Fibroblast of mammary gland (primary cell): ENCODE measurements at places on chromosomes 5 and 9.

GRCh38 chr9:24011009-24011717 lies 185.1 kb upstream of the ELAVL2 start:
- DNase-seq: no peak

- no peak for DNase-seq
Observed at GRCh38 chr9:76013809-76014208, 123.3 kb downstream of the PCSK5 start.

DNA sequence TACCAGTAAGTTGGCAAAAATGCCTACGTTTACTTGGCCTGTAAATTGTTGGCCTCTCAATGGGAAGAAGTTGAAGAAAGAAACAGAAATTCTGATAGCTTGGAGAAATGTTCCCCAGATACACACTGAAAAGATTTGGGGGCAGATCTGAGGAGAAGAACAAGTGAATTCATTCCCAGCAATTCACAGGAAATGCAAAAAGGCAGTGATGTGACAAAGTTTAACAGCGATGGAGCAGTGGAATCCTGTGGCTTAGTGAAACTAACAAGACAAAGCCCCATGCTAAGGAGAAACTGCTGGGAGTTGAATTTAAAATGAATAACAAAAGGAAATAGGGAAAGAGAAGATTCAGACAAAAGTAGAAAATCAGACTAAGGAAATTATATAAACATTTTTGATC lies 213.2 kb upstream of the EDIL3 start:
- DNase-seq: no peak

DNA sequence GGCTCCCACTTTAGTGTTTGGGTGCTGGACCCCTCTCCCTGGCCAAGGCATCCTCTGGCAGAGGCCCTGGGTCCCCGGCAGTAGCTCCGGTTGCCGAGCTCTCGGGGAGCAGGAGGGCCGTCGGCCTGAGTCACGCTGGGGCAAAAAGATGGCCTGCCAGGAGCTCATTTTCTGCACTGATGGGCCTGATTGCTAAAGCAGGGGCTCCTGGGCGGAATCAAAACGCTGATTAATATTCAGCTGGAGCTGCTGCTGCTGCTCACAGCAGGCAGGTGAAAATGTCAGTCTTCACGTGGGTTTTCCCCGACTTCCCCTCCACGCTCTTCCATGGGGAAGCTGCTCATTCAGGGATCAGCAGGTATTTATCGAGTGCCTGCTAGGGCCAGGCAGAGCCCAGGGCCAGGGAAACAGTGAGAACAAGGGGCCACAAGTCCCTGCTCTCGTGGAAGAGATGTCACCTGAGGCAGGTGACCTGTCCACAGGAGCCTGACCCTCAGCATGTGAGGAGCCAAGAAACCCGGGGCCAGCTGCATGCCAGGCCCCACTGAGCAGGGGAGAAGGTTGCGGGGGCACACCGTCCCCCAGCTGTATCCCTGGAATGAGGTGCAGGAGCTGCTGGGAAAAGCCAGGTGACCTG lies 22.1 kb downstream of the LAMC3 start:
- no peak for DNase-seq

DNA sequence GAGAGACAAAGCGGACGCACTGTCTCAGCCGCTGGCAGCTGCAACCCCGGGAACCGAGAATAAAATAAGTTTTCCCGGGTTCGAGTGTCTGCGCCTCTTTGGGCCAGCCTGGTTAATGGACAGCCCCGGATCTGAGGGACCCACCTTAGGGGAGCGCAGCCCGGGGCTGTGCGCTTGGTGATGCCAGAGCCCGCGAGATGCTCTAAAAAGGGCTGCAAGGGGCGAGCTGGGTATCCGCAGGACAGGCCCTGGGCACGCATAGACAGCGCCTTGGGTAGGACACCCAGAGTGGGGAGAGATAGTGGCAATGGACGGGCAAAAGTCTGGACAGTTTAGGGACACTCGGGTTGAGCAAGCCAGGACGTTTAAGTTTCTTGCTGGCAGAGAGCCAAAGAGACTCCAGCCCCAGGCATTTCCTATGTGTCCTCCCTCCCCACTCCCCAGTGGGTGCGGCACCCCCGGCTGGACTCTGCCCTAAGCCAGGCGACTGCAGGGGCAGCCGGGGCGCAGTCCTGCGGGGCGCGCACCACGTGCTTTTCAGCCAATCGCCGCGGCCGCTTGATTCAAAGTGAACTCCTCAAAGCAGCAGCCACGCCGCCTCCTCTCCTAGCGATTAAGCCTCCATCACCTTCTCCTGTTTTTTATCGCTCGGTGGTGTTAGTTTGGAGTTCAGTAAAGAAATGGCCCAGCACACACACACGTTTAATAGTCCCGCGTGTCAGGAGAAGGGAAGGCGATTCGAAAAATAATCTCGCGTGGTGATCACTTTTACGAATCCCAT lies 616 bp upstream of the ENC1 start:
- DNase-seq: peak; percentile 73

DNA sequence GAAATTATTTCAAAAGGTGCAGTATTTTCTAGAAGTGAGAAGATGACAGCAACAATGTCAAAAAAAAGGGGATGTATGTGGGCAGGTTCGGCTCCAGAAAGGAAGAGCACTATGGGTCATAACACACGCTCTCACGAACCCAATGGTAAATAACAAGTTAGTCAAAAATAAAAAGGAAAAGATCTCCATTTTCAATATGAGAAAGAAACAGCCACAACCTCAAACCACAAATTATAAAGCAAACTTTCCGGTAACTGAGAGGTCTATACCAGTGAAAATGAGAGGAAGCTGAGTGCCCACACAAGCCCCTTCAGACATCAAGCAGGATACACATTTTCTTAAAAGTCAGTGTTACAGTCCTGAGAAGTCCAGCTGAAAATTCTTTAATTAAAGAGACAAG lies 398.5 kb upstream of the RPS23 start:
- DNase-seq: no peak

GRCh38 chr9:20658677-20659473 lies 25.2 kb upstream of the FOCAD start:
- DNase-seq: no peak

- DNase-seq: no peak
Observed at GRCh38 chr5:36772276-36773140, 104.1 kb upstream of the NIPBL start.

DNA sequence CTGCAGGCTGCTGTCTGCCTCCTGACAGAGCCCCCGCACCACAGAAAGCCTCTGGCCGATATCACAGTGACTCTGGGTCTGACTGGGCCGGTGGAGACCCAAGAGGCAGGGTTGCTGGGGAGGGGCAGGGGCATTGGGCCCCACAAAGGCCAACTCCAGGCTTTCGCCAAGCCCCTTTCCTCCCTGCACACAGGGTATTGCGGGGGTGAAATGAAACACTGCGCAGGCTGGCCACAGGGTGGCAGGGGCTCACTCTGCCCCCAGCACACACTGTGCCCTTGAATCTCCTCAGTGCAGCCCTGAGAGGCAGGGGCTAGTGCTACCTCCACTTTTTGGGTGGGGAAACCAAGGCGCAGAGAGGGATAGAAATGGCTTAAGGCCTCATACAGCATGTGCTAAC lies 44.6 kb downstream of the BARX1 start:
- no peak for DNase-seq

GRCh38 chr5:152864447-152864846 lies 459.4 kb upstream of the NMUR2 start:
- no peak for DNase-seq

- no peak for DNase-seq
Observed at GRCh38 chr9:127034691-127035090, 87.7 kb downstream of the ANGPTL2 start.

DNA sequence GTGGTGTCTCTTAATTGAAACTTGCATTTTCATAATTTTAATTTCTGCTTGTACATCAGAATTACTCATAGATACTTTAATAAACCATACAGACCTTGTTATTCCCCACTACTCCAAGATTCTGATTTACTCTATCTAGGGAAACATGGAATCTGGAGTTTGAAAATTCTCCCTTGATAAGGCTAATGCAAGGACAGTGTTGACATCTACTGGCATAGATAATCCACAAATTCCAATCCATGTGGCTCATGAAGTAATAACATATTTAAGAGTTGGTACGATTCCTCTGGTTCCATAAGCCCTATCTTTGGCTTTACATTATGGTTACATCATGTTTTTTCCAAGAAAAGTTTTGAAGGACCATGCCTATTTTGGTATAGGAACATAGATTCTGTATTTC lies 759.2 kb downstream of the TLR4 start:
- no peak for DNase-seq

DNA sequence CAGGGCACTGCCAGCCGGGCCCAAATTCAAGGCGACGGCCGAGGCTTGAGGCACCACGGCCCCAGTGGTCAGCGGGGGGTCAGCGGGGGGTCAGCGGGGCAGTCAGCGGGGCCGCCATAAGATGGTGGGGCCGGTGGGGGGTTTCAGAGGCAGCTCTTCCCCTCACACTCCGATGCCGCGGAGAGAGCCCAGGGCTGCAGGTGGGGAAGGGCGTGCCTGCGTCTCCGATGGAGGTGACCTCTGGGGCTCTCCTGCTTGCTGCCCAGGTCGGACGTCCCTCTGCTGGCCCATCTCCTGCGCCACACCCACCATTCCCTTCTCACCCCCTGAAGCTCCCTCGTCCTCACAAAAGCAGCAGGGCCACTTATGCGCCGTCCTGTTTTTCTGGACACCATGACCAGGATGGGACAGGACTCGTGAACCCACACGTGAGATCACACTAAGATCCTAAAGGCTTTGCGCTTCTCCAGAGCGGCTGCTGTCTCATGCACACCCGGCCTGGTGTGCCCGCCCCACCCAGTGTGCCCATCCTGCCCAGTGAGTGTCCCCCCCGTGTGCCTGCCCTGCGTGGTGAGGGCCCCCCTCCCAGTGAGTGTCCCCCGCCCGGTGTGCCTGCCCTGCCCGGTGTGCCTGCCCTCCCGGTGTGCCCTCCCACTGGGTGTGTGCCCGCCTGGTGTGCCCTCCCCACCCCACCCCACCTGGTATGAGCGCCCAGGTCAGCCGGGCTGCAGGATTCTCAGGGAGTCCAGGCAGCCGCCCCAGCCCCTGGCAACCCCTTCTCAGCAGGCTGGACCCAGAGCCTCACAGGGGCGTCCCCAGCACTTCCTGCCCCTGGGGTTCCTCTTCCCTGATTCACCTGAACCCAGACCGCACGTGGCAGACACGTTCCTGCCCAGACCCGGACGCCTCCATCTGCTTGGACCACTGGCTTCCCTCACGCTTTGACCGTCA lies 48.7 kb upstream of the NKD2 start:
- DNase-seq: no peak

GRCh38 chr9:88593537-88594185 lies 58.7 kb downstream of the NXNL2 start:
- DNase-seq: peak; percentile 75

- DNase-seq: no peak
Observed at GRCh38 chr5:147648597-147648996, 133.9 kb downstream of the JAKMIP2 start.

DNA sequence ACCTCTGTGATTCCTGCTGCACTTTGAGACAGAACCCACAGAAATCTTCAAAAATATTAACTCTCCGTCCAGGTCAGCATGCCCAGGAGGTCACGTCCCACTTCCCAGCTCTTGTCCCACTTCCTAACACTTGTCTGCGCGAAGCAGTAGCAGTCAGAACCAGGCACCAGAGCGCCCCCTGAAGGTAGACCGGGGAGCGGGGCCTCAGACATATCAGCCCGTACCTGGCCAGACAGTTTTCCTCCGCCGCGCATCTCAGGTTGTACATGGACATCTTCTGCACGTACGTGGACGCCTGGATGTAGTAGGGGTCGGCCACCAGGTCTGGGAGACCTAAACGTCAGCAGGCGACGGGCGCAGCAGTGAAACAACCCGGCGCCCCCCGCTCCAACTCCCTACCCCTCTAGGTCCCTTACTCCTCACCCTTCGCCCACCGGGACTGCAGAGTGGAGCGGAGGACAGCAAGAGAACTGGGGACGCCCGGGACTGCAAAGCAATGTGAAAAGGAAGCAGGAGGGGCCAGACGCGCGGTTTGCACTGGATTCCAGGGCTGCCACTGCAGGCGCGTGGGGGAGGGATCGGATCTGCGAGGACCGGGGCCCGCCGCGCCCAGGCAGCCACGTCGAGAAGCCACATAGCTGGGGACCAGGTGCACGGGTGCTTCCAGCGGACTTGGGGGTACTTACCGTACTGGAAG lies 1.2 kb downstream of the LOX start:
- peak; percentile 76 for DNase-seq

GRCh38 chr5:96579711-96580110 lies 82.5 kb upstream of the CAST start:
- no peak for DNase-seq

- peak; percentile 98 for DNase-seq
Observed at GRCh38 chr5:143536364-143536763, 132.9 kb upstream of the NR3C1 start.

GRCh38 chr9:94713436-94714215 lies 12.9 kb upstream of the AOPEP start:
- DNase-seq: no peak

GRCh38 chr5:51810592-51810991 lies 427.3 kb downstream of the ISL1 start:
- no peak for DNase-seq

- no peak for DNase-seq
Observed at GRCh38 chr9:108800632-108801099, 55.1 kb downstream of the ACTL7B start.

DNA sequence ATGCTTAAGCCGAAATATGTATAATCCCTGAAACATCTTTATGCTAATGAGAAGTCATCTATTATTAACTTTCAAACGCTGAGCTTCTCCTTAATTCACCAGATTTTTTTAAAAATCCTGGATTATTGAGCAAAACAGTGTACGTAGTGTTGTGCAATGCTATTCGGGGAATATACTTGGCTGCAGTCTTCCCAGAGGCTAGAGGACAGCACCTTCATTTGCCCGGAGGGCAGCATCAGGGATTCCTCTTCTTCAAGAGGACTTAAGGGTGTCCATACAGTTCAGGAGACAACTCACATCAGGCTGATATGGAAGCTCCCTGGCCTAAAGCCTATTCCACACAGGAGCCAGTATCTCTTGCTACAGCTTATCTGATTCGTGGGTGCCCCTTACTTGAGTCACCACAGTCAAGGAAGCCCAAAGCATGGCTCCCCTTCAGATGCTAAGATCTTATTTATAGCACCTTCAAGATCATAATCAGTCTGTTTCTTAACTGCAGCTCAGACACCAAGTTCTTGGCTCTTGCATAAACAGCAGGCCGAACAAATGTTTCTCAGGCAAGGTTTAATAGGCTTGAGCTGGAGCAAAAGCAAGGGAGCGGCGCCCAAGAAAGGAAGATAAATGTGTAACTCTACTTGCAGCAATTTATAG lies 29.4 kb downstream of the NUTM2F start:
- no peak for DNase-seq
